ENCODE measurements at places on chromosomes 5 and 9. TPM values are rescaled to one million over a fixed set of nuclear protein-coding genes. Genes with fewer than 3 reads are reported as not detected.

DNA sequence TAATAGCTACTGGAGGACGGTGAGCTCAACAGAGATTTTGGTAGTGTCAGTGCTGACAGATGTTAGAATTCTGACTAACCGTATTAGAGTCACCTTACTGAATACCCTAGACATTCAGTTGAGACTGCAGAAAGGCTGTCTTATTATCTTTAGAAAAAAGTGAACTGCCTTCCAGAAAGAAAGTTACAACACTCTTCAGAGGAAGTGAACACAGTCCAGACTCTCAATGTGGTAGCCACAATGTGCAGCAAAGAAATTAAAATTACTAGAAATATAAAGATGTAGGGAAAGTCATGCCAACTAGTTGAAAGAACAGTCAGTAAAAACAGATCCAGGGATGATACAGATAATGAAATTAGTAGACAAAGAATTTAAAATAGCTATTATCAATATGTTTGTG, 47.1 kb upstream of the COL15A1 start:
- H3K27ac ChIP-seq: no peak overlapping the region
- H3K27me3 ChIP-seq: no peaks in the 10 kb centered on the region
- no peak overlapping the region for H3K4me3 ChIP-seq
- no peak for DNase-seq
- H3K36me3 ChIP-seq: peaks cover 1% of the 10 kb centered on the region

DNA sequence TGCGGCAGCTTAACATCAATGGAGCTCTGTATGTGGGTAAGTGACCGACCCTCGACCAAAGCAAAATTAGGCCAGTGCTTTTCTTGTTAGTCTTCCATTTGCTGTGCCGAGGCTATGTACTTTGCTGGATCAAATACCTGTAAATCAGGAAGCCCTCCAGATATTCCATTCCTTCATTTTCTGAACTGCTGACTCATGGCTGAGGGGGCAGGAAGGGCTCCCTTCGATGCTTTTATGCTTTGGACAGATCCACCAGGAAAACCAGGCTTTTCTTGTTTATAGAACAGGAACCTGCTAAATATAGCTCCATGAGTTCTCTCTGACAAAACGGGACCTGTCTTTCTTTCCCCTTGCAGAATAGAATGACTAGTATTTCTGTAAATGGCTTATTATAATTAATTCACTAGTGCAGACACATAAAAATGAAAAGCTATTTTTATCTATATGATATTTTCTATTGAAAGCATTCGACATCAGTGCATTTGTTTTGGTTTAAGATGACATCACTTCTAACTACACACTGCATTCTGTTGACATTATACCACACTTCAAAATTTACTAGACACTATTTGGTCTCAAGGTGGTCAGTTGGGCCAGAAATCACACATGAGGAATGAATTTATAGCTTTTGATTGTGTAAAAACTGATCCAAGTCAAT, 93.3 kb downstream of the LIFR start:
- H3K4me1 ChIP-seq: no peaks in the 10 kb centered on the region
- DNase-seq: no peak
- no peaks in the 10 kb centered on the region for H3K36me3 ChIP-seq
- H3K27me3 ChIP-seq: no peaks in the 10 kb centered on the region
- no peak overlapping the region for H3K27ac ChIP-seq
- H3K4me3 ChIP-seq: no peak overlapping the region

- peaks cover 7% of the 10 kb centered on the region for H3K4me1 ChIP-seq
- no peak overlapping the region for H3K27ac ChIP-seq
- no peak for DNase-seq
- no peaks in the 10 kb centered on the region for H3K36me3 ChIP-seq
These were observed 96.3 kb downstream of the ARSB start for GRCh38 chr5:78888580-78889368.

Gene BRD3
- total RNA-seq: 98.1 TPM

DNA sequence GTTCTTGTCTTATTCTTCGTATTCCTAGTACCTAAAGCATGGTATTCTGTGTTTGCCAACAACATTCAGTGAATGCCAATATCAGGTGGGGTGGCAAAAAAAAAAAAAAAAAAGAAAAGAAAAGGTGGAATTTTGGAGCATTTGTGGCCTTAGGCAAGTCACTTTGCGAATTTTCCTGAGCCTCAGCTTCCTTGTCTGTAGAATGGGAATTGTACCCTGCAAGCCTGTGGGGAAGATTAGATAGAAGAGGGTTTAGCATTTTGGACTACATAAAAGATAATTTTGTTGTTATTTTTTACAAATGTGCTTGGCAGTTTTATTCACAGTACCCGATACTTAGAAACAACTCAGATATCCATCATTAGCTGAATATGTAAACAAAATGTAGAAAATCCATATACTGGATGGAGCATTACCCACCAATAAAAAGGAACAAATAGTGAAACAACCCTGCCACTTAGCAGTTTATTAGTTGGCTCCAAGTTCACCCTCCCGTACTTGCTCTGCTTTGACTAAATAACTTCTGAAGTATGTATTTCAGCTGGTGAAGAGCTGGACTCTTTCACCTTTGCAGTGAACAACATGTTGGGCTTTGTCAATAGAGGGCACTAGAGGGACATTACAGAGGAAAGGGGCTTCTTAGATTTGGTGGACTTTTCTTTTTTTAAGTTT, 13.6 kb downstream of the UBE2D2 start:
- no peak for DNase-seq
- no peaks in the 10 kb centered on the region for H3K27me3 ChIP-seq
- peak overlapping the region; percentile 54 for H3K27ac ChIP-seq

GRCh38 chr5:10601246-10602030, 37.6 kb downstream of the ANKRD33B start:
- H3K4me3 ChIP-seq: no peak overlapping the region
- H3K36me3 ChIP-seq: peaks cover 2% of the 10 kb centered on the region
- peak overlapping the region; percentile 41 for H3K27ac ChIP-seq
- H3K4me1 ChIP-seq: peaks cover 6% of the 10 kb centered on the region

Gene PRR7
- 11.7 TPM for total RNA-seq

Gene RHOBTB3
- 61.9 TPM for total RNA-seq

DNA sequence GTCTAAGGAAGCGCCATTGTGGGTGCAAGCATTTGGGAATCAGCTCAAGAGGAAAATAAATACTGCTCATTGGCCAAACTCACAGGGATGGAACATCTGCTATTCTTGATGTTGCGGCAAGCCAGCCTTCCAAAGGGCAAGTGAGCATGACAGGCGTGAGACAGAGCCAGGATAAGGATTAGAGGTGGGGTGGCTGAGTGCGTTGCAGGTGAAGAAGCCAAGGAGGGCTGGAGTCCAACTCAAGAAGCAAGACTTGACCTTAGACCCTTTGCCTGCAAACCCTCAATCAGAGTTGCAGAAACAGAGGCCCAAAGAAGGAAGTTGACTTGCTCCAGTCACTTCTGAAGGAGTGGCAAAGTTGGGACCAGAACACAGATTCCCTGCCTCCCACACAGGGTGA, 79.4 kb downstream of the WWC1 start:
- peaks cover 5% of the 10 kb centered on the region for H3K36me3 ChIP-seq
- H3K27me3 ChIP-seq: no peaks in the 10 kb centered on the region
- H3K4me3 ChIP-seq: no peak overlapping the region
- peaks cover 11% of the 10 kb centered on the region for H3K4me1 ChIP-seq
- DNase-seq: no peak

Gene IFNK
- total RNA-seq: not detected

DNA sequence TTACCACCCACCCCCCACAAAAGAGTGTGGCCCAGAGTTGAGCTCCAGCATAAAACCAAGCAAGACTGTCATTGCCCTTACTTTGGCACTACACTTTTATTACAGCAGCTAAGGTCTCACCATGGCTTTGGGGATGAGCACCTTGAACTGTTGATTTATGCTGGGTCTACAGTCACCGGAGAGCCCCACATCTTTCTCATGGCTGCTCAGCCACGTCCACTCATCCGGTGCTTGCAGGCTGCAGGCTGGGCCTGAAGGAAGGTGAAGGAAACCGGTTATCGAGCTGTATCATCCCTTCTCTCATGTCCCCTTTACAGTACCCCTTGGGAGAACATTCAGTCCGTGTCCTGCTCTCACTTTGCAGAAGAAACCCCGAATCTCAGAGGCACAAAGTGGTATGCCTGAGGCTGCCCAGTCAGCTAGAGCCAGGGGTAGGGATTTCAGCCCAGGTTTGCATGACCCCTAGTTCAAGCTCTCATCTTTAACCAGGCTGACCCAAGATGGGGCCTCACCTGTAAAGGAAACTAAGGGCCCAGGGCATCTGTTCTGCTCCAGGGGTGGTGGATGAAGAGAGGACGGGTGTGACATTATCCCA, 11.6 kb downstream of the TMOD1 start:
- H3K4me1 ChIP-seq: no peaks in the 10 kb centered on the region
- DNase-seq: no peak
- H3K36me3 ChIP-seq: peaks cover 4% of the 10 kb centered on the region
- H3K27me3 ChIP-seq: peaks cover 4% of the 10 kb centered on the region

Gene FRMD3
- total RNA-seq: 0.73 TPM

Gene TMEM250
- 39.2 TPM for total RNA-seq

GRCh38 chr5:142192286-142193113, 83.9 kb downstream of the NDFIP1 start:
- no peaks in the 10 kb centered on the region for H3K27me3 ChIP-seq
- no peaks in the 10 kb centered on the region for H3K36me3 ChIP-seq
- H3K4me3 ChIP-seq: no peak overlapping the region
- no peak for DNase-seq
- peaks cover 4% of the 10 kb centered on the region for H3K4me1 ChIP-seq
- H3K27ac ChIP-seq: no peak overlapping the region

DNA sequence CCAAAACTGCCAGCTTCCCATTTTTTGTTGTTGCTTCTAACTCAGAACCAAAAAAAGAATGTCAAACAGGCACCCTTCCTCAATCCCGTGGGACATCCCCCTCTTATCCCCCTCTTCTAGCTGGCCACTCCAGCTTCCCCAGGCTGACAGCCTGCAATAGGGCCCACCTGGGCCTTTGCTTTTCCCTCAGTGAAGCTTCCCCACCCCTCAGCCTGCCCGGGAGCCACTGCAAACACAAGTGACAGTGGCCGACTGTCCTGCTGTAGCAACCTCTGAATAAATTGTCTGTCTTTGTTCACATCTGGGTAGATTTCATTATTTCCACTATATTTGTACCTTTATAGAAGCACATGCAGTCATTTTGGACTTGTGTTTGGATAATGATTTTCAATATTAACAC, 245.3 kb downstream of the GADD45G start:
- no peak overlapping the region for H3K4me3 ChIP-seq
- H3K27ac ChIP-seq: no peak overlapping the region
- peaks cover 17% of the 10 kb centered on the region for H3K27me3 ChIP-seq
- H3K4me1 ChIP-seq: peaks cover 3% of the 10 kb centered on the region
- no peak for DNase-seq

Gene F2RL1
- 6.5 TPM for total RNA-seq

DNA sequence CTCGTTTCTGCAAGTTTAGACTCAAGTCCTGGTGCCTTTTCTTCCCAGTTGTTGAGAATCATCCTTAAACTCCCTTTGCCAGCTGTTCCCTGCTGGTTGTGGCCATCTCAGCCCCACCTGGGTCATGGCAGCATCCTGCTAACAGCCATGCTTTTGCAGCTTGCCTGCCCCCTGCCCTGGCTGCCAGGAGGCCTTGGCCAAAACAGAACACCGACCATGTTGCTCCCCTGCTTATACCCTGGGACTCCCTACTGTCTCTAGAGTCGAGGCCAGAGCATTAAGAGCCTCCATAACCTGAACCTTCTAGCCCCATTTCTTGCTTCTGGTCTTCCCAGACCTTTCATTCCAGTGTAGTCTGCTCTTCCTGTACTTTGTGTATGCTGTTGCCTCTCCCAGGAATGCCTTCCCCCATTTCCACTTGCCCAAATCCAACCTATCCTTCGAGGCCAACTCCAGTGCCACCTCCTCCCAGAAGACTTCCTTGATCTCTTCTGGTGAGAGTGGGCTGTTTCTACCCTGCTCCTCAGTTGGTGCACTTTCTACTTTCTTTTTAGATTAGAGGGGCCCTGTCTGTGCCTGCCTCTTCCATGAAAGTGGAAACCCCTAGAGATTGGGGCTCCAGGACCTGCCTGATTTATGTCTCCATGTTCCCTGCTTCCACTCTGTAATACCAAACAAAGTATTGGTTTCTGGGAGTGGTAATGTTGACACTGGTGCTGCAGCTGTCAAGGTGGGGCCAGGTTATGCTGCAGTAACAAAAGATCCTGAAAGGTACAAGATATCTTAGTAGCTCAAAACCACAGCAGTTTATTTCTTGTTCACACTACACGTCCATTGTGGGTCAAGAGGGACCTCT, 88.2 kb downstream of the AMBP start:
- no peak for DNase-seq
- H3K36me3 ChIP-seq: peaks cover 11% of the 10 kb centered on the region
- H3K27ac ChIP-seq: peak overlapping the region; percentile 52
- H3K4me1 ChIP-seq: peaks cover 8% of the 10 kb centered on the region

Gene RANBP17
- total RNA-seq: 32.8 TPM

DNA sequence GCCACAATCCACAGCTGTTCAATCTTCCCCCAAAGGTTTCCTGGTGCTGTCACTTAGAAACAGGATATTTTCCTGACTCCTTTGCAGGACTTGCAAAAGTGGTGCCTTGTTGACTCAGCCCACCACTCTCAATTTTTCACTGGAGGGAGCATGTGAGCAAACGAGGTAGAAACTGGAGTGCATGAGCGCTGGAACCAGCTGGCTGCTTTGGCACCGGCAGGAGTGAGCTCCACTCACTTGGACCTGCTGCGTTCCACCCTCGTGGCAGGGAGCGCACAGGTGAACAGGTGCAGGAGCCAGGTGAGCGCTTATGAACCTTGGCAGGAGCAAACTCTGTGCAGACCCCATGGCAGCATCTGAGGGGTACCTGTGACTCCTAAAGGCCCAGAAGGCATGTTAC, 364.1 kb upstream of the RORB start:
- H3K4me3 ChIP-seq: no peak overlapping the region
- peaks cover 12% of the 10 kb centered on the region for H3K4me1 ChIP-seq
- H3K27ac ChIP-seq: no peak overlapping the region
- no peak for DNase-seq
- no peaks in the 10 kb centered on the region for H3K36me3 ChIP-seq

DNA sequence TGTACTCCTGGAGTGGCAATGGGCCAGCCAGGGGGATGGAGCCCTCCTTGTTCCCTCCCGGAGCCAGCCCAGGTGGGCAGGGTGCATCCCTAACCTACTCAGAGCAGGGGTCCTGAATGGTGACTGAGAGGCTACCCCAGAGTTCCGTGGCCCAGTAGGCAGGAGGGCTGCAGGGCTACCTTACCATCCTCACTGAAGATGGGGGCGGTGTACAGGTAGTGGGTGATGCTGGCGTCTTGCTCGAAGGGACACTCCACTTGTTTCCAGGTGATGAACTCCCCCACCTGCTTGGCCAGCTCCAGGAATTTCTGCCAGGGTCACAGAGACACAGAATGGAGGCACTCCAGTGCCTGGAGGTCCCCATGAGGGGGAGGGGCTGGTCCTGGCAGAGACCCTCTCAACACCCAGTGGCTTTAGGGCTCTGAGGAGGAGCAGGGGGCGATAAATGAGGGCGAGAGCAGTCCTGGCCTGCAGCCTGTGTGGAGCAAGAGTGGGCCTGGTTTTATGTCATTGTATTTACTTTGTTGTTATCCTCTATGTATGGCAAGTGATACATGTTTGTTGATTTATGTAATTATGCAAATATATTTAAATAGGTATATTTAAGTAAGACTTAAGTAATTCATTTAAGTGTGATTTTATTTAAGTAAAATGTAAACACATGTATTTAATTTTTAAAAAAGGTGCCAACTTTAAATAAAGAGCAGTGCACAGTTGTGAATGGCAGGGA, 39.9 kb upstream of the RNF130 start:
- peaks cover 4% of the 10 kb centered on the region for H3K4me1 ChIP-seq
- no peak for DNase-seq
- no peaks in the 10 kb centered on the region for H3K27me3 ChIP-seq
- no peak overlapping the region for H3K27ac ChIP-seq
- H3K4me3 ChIP-seq: no peak overlapping the region

- peak overlapping the region; percentile 64 for H3K4me3 ChIP-seq
- peak; percentile 30 for DNase-seq
- no peaks in the 10 kb centered on the region for H3K36me3 ChIP-seq
- peaks cover 6% of the 10 kb centered on the region for H3K4me1 ChIP-seq
These were observed 1.0 kb upstream of the TSLP start for GRCh38 chr5:111070272-111071134.

Gene TEX10
- 38.6 TPM for total RNA-seq

All from progenitor cell of endocrine pancreas (in vitro differentiated cells).